Heart right ventricle (tissue), 16 donors: ENCODE measurements at places on chromosomes 3 and 15. TPM values are rescaled to one million over a fixed set of nuclear protein-coding genes. Genes with fewer than 3 reads are reported as not detected.

DNA sequence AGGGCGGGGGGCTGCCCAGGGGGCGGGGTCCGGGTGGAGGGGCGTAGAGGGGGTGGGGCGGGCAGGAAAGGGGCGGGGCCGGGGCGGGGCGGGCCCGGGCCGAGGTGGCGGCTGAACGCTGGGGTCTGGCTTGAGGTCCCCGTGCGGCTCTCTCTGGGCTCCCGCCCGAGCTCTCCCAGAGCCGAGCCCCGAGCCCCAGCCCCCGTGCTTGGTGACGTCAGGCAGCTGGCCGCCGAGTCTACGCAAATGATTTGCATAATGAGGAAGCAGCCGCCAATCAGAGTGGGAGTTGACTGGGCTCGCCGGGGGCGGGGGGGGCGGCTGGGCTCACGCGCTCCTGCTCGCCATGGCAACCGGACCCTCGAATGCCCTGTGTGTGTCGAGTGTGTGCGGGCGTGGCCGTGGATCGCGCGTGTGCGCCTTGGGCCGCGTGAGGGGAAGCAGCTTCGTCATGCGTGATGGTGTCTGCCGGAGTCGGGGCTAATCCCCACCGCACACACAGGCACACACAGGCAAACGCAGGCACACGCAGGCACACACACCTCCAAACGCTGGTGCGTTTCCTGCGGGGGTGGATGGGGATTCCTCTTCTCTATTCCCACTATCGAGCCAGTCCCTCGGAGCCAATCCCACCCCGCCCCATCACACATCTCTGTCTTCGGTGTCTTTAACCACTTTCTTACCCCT, at the start of gene CELF6:
Gene CELF6, minus strand, starts transcription at position 173 of the 687 bp plus-strand sequence. CDS start 283 bp downstream, outside the sequence.
- peak; percentile 76 for DNase-seq

GRCh38 chr3:63911509-63911872, 692 bp downstream of the SCAANT1 start:
- no peak for DNase-seq

- no peak for DNase-seq
These were observed 317.8 kb downstream of the LPP start for GRCh38 chr3:188471723-188472122.

- DNase-seq, result no peak
These were observed 153.8 kb downstream of the PGPEP1L start for GRCh38 chr15:98853617-98854420.

ACAD11 gene
- polyA plus RNA-seq, result 30.6 TPM
